ENCODE measurements at places on chromosomes 7 and 10.

GRCh38 chr7:130134106-130134636 lies 63.8 kb downstream of the KLHDC10 start:
- ATAC-seq: no peak

DNA sequence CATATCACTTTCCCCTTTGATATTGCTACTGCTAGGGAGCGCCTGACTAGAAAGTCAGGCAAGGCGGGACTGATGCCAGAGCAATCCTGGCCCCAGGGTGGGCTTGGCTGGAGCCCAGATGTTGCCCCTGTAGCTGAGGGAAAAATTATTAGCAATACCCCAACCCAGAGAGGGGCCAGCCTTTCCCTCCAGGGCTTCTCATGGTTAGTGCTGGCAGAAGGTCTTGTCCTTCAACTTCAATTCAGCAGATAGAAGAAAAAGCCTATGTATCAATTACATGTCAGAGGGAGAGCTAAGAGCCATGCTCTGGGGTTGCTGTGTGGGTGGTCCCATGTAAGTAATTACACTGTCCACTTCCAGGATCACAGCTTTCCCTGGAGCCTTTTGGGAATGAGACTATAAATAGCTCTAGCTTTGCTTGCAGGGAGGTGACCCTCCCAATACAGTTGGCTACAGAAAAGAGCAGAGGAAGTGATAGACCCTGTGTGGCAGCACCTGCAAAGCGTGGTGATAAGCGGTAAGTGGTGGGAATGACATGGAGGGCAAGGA lies 579.1 kb downstream of the CCSER2 start:
- ATAC-seq: no peak

DNA sequence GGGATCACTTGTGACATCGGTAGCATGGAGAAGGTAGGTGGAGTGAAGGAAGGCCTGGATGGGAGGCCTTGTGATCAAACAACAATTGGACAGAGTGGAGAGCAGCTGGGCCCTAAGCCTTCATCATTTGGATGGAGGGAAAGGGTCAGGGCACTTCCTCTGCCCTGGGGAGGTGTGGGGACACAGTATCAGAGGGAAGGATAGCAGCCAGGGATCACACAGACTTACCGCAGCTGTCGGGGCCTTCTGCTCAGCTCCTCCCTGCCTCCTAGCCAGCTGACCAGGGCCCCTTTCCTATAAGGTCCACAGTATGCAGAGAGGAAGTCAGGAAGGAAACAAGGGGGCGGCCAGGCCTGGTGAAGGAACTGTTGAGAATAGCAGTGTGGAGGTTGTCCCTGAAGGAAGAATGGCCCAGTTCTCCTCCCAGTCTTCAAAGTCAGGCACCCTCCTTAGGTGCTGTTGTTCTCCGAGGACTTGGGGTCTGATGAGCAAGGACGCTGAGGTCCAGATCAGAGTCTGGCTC lies 62.1 kb downstream of the ABCC2 start:
- no peak for ATAC-seq

- ATAC-seq: peak; percentile 64
These were observed 37.7 kb downstream of the ATXN7L1 start for GRCh38 chr7:105838627-105839231.

DNA sequence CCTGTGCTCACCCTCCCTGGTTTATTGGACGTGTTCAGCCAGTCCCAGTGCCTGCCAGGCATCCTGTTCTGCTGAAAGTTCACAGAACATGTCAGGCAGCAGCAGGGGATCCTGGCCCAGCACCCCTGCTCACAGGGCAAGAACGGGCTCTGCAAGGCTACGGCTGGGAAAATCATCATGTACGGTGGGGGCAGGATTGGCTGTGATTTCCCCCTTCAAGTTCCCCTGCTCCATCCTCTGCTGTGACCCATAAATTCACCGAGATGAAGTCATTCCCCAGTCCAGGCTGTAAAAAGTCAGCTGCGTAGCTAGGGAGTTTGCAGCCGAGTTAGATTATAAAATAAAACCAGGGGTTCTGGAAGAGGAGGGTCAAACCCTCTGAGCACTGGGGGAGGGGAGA lies 484.1 kb upstream of the ZMIZ1 start:
- no peak for ATAC-seq

DNA sequence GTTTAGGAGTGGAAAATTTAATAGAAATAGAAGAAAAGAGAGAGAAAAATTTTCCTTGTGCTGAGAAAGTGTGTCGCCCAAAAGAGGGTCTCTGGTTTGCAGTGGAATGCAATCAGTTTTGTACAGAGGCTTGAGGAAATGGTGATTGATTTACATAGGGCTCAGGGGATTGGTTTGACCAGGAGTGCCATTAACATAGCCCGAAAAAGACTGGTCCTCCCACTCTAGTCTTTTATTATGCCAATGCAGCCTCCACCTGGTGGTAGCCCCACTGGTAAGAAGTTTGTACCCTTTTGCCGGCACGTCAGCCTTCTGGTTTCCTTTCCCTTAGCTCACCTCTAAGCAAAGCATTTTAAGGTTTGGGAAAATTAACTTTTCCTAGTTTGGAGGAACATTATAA lies 885.3 kb downstream of the XPNPEP1 start:
- no peak for ATAC-seq

Data from SK-N-SH treated with all-trans-retinoic acid at 6 μM for 48 hours (cell line).